H1 (cell line): ENCODE measurements at places on chromosomes 1 and 21.
A peak's percentile ranks its signal among the peaks of the same experiment; 100 is the strongest.

DNA sequence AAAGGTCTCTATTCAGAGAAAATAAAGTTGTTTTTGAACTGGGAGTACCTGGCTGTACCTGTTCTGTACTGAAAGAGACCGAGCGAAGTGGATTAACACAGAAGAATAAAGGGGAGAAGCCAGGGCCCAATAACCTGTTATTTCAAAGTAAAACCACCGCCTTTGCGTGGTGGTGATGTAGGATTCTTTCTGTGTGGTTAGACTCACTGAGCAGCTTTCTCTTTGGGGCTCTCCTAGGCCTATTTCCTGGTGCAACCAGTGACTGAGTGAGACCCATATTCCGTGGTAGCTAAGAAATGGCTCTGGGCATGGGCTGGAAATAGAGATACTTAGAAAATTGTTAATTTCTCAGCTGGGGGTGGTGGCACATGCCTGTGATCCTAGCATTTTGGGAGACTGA, 99.9 kb downstream of the XCL2 start:
- DNase-seq = no peak

DNA sequence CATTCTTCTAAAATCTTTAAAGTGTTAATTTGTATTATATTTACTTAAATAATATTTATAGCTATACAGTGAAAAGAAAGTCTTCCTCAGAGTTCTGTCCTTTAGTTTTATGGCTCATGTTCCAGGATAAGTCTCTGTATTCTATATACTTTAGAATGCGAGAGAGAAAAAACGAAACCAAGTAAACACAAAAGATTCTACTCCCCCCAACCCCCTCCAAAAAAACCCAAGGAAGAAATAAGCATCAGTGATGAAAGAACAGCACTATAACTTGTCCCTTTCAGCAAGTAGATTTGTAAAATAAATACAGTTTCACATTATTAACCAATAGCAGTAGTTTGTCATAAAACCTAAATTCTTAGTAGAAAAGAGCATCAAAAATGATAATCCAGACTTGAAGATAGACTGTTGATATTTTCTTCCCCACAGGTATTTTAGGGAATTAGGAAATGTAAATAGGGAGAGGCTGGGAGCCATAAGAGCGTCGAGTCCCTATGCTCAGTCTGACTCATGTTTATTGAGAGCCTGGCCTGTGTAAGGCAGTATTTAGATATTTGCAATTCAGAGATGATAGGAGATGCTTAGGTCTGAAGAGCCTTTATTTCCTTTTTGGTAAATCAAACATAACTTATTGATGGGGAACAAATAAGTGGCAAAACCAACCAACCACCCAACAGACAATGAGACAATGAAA, 35.5 kb downstream of the CDC14A start:
- no peak for DNase-seq

- DNase-seq = no peak
Measured at GRCh38 chr1:17752356-17752755, 2.8 kb upstream of the ACTL8 start.

- no peak for DNase-seq
Measured at GRCh38 chr1:235882816-235883215, 16.1 kb upstream of the LYST start.

DNA sequence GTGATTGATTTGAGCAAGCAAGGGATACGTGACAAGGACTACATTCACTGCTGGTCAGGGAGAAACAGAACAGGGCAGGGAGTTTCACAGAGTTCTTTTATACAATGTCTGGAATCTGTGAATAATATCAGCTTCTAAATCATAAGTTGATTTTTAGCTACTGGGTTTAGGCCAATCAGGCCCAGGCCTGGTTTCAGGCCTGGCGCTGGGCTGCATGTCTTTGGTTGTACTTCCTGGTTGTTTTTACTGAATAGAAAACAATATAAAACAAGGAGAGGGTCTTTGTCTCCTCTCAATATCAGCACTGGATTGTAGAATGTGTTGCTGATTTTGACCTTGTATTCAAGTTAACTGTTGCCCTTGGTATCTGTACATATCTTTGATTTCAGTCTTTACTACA, 865 bp upstream of the AMY2A start:
- no peak for DNase-seq

- DNase-seq = peak; percentile 67
Measured at GRCh38 chr1:10430216-10431069, at the start of gene CENPS. Gene CENPS (plus strand): TSS chr1:10430433. CDS start chr1:10430518, 85 bp downstream.

GRCh38 chr21:42925114-42925926, at the start of gene ERVH48-1:
Gene ERVH48-1 (minus strand): TSS chr21:42925630. CDS start chr21:42919006, 6,624 bp downstream.
- no peak for DNase-seq

- no peak for DNase-seq
Measured at GRCh38 chr1:205043866-205044265, 854 bp downstream of the CNTN2 start.

- no peak for DNase-seq
Measured at GRCh38 chr1:195294911-195295310, 1313.3 kb downstream of the KCNT2 start.

DNA sequence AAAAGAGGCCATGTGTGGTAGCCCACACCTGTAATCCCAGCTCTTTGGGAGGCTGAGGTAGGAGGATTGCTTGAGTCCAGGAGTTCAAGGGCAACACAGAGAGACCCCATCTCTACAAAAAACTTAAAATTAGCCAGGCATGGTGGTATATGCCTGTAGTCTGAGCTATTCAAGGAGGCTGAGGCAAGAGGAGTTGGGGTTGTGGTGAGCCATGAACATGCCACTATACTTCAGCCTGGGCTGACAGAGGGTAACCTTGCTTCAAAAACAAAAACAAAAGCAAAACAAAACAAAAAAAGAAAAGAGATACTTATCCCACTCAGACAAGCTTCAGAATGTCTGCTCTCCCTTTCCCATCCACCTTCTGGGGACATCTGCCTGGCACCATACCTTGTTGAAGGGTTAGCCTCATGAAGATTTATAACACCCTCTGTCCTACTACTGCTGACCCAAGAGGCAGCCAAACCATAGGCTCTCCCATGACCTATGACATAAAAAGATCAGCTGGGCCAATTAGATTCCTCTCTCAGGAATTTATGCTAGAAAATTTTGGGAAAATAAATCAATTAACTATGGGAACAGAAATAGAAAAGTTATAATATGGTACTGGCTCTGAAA, 13.2 kb downstream of the TMCO1 start:
- DNase-seq = no peak

- no peak for DNase-seq
Measured at GRCh38 chr1:202248861-202249260, 55.3 kb downstream of the LGR6 start.

- no peak for DNase-seq
Measured at GRCh38 chr1:84836145-84836544, 56.9 kb downstream of the LPAR3 start.

GRCh38 chr1:160397651-160398050, 2.7 kb upstream of the VANGL2 start:
- DNase-seq = no peak

- DNase-seq = no peak
Measured at GRCh38 chr1:101769520-101769919, 227.2 kb downstream of the OLFM3 start.

GRCh38 chr1:232423591-232423990, 206.3 kb downstream of the SIPA1L2 start:
- no peak for DNase-seq

DNA sequence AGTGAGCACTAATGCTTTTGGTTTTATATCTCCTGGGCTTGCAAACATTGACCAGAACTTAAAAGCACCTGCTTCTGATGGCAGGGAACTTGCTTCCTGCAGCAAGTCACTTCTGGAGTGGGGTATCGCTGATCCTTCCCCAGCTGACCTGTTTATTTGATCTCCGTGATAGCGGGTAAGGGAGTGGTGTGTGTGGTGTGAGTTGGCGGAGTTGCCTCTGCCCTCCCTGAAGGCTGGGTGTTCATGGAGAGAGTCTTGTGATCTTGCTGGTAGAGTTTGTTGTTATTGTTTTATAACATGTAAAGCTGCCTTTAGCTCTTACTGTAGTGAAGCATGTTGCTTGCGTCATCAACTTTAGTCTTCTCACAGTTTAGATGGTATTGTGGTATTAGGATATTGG, 3.9 kb downstream of the MFN2 start:
- DNase-seq = no peak

DNA sequence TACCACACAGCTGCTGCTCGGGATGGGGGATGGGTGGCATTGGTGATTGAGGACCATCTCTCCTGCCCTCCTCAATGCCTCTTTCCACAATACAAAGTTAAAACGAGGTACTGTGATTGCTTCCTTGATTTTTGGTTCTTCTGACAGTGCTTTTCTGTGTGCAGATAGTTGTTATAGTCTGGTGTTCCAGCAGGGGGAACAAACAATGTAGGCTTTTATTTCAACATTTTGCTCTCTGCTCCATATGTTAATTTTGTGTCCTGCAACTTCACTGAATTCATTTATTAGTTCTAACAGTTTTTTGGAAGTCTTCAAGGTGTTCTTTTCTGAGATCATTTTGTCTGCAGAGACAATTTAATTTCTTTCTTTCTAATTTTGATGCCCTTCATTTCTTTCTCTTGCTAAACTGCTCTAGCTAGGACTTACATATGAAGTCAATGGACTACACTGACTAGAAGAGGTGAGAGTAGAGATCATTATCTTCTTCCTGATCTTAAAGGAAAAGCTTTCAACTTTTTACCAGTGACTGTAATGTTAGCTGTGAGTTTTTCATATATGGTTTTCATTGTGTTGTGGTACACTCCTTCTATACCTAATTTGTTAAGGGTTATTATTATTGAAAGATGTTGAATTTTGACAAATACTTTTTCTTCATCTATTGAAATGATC, 45.4 kb downstream of the TNFSF18 start:
- DNase-seq = no peak
